ENCODE measurements at places on chromosomes 4 and X.

DNA sequence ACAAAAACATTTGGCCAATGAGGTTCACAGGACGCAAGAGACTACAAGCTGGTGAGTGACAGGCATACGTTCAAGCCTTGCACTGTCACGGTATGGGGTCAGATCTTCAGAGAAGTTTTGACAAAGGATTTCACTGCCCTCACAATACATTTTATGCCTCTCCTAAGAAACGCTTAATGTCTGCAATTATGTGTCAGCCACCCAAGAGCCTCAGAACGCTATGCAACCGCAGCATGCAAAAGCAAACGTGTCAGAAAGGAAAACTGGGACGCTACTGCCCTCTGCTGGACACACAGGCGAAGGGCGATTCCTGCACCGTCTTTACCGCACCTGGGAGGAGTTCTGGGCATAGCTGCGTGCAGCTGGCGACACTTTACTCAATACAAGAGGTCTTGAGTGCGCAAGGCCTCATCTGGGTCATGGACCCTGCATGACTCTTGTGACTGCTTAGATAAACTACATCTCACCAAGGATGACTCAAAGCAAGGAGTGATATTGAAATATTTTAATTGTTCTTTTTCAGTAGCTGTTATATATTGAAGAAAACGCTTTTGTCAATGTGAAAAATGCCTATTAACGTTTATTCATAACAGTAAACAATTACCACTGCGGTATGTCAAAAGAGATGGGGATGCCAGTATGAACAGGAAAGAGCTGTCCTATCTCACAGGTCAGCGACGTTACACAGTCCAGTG is 147.6 kb upstream of the FRG1 start:
- DNase-seq: peak; percentile 37

DNA sequence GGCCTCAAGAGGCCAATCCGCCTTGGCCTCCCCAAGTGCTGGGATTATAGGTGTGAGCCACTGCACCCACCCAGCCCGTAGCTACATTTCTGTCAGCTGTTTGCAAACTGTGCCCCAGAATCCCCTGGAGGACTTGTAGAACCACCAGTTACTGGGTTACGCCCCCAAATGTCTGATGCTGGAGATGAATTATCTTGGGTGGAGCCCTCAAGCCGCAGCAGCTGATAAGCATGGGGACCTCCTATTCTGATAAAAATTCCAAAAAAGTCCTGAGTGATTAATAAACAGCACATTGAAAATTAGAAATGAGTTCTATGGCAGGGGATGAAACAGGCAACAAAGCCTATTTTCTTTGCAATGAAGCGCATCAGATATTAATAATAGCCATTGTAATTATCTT is 105.0 kb downstream of the PTTG2 start:
- DNase-seq: no peak

DNA sequence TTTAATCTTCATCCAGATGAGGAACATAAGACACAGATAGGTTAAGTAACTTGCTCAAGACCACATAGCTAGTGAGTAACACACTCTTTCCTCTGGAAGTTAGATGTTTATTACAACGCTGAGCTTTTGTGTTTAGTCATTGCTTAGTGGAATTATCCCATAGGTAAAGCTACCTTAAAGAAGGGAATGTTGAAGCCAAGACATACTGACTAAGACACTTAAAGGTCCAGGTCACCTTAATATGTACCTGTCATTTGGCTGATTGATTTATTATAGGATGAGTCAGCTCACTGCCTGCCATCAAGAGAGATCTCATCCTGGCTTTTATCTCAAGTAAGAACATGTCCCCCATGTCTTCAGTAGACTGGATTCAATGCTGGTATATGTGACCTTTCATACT is 53.4 kb downstream of the KDR start:
- DNase-seq: no peak

DNA sequence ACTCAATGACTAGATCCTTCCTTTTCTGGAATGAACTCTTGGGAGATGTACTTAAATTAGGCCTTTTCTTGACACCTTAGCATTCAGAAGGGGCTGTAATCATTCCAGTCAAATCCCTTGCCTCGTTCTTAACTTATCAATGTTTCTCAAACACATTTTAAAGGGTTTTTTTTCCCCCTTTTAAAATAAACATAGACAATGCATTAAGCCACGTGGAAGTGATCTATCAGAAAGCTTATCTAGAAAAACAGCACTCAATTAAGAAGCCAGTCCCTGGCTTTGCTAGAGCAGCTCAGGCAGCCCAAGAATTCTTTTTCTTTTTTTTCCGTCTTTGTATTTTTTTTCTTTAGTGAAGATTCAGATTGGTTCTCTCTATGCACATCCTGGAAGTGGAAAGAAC is 118.2 kb downstream of the PCDH7 start:
- DNase-seq: no peak

DNA sequence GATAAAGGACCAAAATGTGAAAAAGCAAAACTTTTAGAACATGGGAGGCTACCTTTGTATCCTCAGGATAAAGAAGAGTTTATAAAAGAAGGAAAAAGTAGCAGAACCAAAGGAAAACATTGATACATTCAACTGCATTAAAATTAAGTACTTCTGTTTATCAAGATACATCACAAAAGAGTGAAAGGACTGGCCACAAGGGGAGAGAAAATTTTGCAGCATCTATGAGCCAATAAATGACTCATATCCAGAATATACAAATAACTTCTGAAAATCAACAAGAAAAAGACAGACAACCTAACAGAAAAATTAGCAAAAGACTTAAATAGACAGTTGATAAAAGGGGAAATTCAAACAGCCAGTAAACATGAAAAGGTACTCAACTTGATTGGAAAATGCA is 177.1 kb downstream of the RBMX2 start:
- DNase-seq: no peak
